ENCODE measurements at places on chromosomes 1 and 21.

DNA sequence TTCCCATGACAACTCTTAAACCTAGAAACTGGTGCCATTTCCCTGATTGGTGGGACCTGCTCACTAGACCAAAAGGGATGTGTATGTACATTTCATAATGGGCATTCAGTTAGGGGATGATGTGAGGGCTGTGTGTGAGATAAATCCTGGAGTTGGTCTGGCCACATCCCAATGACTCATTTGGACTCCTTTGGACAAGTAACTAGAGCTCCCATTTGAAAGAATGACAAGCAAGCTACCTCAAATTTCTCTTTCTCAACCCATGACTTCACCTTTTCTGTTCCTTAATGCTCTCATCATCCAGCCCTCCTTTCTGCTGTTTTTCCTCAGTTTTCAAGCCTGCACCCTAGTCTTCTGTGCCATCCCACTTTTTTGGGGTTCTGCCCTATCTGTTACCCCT, 27.9 kb downstream of the EBNA1BP2 start:
- no peak for DNase-seq

GRCh38 chr1:101314244-101314643, 77.4 kb downstream of the S1PR1 start:
- DNase-seq = peak; percentile 81

- DNase-seq = no peak
Measured at GRCh38 chr1:192927496-192927895, 118.7 kb downstream of the RGS2 start.

- no peak for DNase-seq
Measured at GRCh38 chr1:24126018-24126671, 14.2 kb upstream of the MYOM3 start.

DNA sequence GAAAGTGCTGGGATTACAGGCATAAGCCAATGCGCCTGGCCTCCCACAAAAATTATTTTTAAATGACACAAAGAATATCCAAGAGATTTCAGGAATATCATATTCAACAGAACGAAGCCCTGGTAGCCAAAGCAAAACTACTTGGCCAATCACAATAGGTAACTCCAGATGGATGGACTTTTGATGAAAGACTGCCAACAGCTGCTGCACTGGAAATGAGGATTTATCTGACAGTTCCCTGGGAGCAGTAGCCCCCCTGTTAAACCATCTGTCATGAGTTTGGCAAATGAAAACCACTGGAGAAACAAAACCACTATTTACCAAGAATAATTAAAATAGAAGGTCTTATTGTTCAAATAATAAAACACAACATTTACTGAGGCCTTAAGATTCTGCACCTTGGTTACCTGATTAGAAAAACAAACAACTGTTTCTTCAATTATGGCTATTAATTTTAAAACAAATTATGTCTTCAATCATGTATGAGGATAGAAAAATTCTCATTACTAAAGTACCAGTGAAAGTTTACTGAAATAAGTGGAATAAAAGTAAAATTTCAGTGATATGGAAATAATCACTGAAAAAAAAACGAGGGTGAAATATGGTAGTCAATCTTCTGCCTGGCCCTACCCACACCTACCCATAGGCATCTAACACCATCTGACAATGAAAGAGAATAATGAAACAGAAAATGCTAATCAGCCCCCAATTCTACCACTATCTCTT, 34.3 kb upstream of the PSMG1 start:
- no peak for DNase-seq

DNA sequence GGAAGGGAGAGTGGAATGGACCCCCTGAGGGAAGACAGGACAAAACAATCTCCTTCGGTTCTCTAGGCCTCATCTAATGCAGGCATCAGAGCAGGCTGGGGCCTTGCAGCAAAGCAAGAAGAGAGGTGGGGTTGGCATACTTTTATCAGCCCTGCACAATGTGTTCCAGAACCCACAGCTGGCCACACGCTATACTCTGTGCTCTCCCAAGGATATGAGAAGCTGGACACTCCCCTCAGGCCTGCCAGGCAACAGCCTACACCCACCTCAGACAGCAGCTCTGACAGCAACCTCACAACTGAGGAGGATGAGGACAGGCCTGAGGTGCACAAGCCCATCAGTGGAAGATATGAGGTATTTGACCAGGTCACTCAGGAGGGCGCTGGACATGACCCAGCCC, 27.3 kb downstream of the LY9 start:
- no peak for DNase-seq

- no peak for DNase-seq
Measured at GRCh38 chr1:41392528-41392924, 31.3 kb downstream of the FOXO6 start.

- DNase-seq = no peak
Measured at GRCh38 chr1:43583058-43583457, 52.4 kb downstream of the PTPRF start.

- DNase-seq = no peak
Measured at GRCh38 chr1:162218975-162219374, 149.5 kb downstream of the NOS1AP start.

GRCh38 chr1:8004803-8005573, 21.1 kb downstream of the ERRFI1 start:
- DNase-seq = peak; percentile 90

DNA sequence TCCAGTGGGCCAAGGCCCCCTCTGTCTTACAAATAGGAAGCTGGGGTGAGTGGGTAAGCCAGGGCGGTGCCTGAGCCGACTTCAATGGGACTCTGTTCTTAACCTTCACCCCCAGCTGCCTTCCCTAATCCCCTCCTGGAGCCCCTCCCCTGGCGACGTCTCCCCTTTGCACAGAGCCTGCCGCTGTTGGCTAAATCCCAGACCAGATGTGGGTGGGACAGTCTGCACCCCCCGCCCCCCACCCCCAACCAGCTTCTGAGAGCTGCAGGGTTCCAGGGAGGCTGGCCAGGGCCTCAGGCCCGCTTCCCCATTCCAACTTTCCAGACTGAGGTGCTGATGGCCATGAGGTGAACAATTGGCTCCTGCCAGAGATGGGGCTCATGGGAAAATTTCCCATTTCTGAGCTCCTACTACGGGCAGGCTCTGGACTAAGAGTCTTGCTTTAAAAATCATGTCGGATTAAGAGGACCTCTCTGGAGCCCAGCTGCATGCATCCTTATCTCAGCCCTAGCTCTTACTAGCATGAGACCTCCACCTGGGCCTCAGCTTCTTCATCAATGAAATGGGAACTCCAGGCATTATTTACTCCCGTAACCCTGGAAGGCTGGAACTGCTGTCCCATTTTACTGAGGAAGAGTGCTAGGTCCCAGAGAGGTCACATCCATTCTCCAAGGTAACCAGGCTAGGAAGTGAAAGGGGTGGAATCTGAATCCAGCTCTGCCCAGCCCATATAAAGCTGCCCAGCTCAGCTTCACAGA, 6.4 kb downstream of the COL8A2 start:
- no peak for DNase-seq

DNA sequence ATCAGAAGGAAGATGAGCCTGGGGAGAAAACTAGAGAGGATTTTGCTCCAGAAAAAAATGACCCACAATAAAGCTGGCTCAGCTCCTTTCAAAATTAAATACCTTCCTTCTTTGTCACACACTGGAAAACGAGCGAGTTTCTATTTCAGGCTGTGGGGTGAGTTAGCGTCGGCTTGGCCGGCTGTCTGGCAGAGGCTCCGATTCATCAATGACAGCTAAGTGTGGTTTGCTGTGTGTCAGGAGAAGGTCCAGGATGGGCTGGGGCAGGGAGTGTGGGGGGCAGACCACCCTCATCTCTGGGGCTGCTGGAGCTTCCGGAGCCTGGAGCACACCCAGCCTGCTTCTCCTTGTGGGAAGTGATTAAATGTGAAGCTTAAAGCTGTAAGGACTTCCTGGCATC, 120.2 kb downstream of the ETS2 start:
- no peak for DNase-seq

DNA sequence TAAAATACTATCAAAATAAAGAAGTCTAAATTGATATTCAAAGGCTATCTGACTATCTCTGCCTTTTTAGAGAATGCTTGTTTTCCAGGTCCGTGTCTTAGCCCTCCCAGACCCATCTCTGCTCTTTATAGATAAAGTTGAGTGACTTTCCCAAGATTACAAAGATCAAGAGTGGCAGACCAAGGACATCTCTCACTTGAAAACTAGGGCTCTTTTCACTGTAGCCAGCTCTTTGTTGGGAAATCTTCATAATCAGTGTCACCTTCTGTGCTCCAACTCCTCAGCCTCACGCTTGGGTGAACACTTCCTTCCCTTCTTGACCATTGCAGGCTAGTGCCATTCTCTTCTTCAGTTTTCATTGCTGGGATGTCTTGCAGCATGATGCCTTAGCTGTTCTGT, 211.1 kb downstream of the PBX1 start:
- no peak for DNase-seq

GRCh38 chr1:163583661-163584181, 262.0 kb downstream of the NUF2 start:
- no peak for DNase-seq

DNA sequence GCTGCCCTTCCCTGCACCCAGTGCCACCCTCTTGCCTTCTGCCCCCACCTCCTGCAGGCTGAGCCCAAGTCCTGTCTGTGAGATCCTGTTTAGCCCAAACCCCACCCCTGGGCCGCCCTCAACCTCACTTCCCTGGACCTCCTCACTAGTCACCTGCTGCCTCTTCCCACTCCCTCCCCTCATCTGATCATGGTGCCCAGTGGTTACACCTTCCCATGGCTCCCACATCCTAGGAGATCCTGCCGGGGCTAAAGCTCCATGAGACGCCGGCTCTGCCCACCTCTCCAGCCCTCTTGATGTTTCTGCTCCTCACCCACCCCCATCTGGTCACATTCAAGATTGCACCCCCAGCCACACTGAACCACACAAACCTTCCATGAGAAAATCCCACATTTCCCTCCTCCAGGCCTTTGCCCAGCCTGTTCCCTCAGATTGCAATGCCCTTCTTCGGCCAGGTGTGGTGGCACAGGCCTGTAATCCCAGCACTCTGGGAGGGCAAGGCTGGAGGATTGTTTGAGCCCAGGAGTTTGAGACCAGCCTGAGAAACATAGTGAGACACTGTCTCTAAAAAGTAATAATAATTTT, 17.0 kb downstream of the TTC39A start:
- no peak for DNase-seq

DNA sequence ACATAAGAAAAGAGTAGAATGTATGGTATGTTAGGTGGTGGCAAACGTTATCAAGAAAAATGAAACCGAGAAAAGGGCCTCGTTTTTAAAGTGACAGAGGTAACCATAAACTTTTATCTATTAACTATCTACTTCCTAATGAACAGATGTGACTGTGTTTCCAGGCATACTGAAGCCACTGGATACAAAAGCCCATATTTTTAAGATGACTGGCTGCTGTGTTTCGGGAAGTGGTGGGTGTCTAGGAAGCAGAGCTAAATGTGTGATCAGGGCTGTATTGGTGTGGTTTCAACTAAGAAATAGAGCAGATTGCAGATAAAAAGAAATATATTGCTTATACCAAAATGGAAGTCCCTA, 71.8 kb downstream of the CHRM3 start:
- DNase-seq = no peak

DNA sequence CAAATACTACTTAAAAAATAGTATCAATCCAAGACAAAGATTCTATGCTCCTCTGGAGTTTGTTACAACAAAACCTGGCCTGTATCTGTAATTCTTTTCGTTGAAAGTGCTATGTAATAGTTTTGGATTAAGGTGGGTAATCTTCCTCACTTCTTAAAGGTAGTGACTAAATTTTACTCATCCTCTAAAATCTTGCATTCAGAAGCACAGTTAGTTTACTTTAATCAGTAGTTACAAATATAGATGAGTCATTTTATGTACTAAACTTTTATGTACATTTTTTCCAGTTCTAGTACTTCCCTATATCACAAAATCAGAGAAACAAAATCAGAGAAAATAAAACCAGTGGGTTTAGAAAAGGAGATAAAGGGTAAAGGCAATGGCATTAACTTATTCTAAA, 51.3 kb downstream of the ZNHIT6 start:
- no peak for DNase-seq

GRCh38 chr1:117674521-117675400, 68.9 kb downstream of the TENT5C start:
- DNase-seq = no peak

Measured in epithelial cell of proximal tubule (primary cell).